ENCODE measurements at places on chromosomes 2 and 18.

DNA sequence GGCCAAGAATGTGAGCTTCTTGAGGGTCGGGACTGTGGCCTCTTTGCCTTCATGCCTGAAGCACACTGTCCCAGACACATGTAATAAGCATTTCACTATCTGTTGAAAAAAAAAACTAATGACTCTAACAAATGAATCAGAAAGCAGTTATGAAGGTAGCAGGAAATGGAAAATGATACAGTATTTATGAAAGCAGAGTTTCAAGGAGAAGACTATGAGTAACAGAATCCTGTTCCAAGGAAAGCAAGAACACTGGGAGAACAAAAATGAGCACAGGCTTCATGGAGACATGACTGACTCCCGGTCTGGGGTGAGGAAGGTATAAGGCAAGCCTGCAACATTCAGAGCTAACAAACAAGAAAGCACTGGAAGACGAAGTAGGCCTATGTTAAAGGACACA, 190.8 kb downstream of the RNF152 start:
- no peak for DNase-seq

GRCh38 chr2:209662021-209662420, 109.6 kb upstream of the UNC80 start:
- DNase-seq, result no peak

DNA sequence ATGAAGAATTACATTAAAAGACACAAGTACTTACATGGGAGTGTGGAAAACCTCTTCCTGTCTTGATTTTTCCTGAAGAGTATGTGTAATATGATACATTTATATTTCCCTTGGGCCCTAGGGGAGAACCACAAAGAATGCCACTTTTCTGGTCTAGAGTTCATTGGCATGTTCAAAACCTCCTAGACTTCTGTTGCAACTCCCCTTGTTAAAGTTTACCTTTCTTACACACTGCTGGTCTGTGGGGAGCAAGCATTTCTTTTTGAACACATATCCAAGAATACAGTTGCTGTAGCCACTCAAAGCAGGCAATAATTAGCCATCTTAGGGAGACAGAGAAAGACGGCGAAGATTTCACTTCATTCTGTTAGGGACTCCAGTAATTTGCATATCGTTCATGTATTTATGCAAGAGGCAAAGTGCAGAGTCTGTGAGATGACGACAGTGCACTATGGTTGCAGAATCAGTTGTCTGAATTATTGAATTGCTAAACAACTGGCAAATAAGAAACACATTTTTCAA, 103.5 kb downstream of the NOL4 start:
- DNase-seq, result no peak

- DNase-seq, result no peak
These were observed 365.3 kb downstream of the TDRD15 start for GRCh38 chr2:21489080-21489479.

- no peak for DNase-seq
These were observed 11.5 kb upstream of the SNED1 start for GRCh38 chr2:240986787-240987411.

- DNase-seq, result no peak
These were observed 18.4 kb upstream of the MAL start for GRCh38 chr2:95007031-95007609.

DNA sequence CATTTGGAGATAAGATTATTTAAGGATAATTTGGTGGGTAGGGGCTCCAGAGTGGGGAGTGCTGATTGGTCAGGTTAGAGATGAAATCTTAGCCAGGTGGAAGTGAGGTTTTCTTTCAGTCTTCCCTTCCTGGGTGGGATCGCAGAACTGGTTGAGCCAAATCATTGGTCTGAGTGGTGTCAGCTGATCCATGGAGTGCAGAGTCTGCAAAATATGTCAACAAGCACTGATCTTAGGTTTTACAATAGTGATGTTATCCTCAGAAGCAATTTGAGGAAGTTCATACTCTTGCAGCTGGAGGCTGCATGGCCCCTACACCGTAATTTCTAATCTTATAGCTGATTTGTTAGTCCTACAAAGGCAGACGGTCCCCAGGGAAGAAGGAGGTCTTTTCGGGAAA, 1483.4 kb upstream of the ZEB2 start:
- DNase-seq, result no peak

- DNase-seq, result no peak
These were observed 243.5 kb upstream of the MYT1L start for GRCh38 chr2:2574401-2575180.

- DNase-seq, result no peak
These were observed 11.0 kb upstream of the VAPA start for GRCh38 chr18:9902832-9903231.

DNA sequence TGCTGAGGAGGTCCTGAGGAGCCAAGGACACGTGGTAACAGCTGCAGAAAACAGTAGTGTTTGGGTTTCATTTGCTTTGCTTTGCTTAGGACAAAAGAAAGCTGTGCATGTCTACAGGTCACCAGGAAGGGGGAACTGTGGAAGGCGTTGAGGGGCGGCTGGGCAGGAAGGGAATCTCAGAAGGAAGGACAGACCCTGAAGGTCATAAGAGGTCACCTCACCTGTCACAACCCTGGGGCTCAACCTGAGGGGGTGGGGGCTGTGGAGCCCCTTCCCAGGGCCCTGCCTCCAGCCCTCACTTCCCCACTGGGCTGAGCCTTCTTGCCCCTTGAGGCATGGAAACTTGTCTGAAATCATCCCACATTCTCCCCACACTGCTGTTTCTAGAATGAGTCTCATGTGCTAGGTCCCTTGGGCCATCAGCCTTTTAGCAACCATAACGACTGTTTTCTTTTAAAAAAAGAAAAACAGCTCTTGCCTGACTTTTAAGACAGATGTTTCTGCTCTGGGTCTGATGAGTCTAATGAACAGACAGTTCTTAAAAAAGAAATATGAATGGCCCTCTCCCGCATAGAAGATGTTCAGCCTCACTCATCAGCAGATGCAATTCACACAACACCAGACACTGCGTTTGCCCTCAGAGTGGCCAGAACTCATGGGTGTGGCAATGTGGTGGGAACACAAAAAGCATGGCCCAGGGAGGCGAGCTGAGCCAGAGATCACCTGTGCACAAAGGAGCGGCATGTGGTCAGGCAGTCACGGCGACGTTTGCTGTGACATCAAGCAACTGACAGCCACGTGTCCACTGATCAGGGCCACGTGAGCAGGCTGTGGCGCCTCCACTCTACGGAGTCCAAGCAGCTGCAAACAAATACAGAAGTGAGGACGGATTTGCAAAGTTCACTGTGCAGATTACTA, 84.0 kb downstream of the SEPTIN10 start:
- no peak for DNase-seq

- DNase-seq, result no peak
These were observed 26.5 kb downstream of the KIF1A start for GRCh38 chr2:240793313-240794177.

DNA sequence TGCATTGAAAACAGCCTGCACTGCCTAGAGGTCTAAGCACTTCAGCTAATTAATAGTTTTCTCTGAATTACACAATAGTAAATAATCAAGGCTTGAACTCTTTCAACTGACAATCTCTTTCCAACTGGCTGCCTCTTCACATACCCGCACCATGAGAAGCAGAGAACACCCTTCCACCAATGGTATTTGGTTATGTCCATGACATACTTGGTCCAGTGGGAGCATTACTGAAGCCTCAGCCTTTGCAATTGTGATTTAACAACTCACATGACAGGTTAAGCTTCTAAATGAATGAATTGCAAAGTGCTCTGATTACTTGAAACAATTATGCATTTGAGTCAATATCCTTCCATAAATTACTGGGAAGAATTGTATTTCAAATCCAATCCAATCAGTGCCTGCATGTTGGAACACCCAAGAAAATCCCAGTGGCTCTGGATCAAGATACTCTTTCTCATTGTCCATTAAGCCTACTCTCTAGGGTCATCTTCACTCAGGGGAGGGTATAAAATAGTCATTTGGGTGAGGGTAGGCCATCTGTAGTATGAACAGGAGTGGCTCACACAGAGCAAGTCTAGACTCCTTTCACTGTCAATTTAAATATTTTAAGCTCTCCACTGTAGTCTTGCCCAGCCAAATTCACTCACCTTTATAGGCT, 101.1 kb downstream of the HS1BP3 start:
- DNase-seq, result no peak

DNA sequence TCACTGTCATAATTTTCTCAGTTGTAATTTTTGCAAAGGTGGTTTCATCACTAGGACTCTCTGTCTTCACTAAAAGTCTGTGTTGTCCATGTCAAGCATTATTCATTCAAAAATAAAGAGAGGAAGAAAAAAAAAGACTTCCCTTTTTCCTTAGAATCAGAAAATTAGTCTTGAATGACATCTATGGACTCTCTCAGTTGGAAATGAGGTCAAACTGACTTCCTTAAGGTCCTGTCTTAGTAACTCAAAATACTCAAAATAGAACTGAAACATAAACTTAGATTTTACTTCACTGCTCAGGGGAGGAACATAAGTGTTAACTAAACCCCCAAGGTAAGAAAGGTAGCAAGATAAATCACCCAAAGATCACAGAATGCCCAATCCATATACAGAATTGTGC, 2.2 kb upstream of the ZNF407 start:
- DNase-seq, result no peak

GRCh38 chr2:64617631-64618151, 36.0 kb downstream of the SERTAD2 start:
- DNase-seq, result no peak

- no peak for DNase-seq
These were observed 29.1 kb downstream of the METTL8 start for GRCh38 chr2:171404719-171405118.

GRCh38 chr2:188788621-188789020, 185.6 kb upstream of the COL3A1 start:
- DNase-seq, result no peak

DNA sequence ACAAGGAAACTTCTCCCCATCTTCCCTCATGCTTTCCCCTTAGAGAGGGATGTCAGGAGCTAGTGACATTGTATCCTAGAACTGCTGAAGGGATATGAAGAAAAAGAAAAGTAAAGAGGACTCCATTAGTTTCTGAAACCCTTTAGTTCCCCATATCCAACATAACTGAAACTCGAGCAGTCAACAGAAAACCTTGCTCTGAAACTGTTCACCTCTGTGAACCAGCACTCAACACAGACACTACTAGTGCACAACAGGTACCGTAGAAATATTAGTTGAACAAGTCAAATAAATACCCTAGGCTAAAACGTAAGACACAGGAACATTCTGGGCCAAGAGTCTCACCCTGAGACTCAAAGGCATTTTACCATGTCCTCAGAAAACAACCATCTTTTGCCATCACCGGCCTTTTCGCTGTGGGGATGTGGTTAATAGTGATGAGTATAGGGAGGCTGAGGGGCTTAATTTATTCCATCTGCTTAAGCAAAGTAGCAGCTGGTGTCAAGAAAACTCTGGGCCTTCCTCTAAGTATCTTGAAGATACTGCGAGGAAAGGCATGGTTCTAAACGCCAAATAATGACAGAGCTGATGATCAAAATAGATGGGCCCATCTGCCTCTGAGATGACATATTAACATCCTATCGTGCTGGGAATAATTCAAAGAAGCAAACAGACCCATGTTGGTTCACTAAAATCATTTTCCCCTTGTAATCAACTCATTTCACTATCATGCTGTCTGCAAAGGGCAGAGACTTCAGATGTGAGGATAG, 156.8 kb downstream of the STK39 start:
- no peak for DNase-seq

- DNase-seq, result no peak
These were observed 407.1 kb upstream of the SLC14A2 start for GRCh38 chr18:45208164-45208563.

DNA sequence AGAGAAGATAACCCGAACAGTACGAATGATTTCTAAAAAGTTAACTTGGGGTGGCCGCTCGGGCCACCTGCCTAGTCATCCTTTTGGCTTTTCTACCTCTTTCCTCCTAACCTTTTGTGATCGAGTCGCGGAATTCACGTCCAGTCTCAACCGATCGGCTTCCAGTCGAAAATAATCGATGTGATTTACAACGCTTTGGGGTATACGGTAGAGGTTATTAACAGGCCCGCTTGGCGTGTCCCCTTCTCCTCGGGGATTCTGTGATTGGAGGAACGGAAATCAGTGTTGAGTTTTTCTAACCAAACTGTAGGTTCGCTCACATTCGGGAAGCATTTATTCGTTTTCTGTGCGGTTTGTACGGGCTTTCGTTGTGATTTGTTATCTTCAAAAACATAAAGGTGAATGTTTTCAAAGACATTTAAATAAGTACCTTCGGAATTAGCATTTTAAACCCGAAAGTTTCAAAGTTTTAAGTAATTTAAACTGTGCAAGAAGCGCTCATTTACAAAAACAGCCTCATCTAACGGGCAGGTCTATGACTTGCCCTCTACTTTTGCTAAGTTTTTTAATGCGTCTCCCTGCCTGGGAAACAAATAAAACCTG, 588 bp upstream of the FOXI3 start:
- DNase-seq, result peak; percentile 58

DNA sequence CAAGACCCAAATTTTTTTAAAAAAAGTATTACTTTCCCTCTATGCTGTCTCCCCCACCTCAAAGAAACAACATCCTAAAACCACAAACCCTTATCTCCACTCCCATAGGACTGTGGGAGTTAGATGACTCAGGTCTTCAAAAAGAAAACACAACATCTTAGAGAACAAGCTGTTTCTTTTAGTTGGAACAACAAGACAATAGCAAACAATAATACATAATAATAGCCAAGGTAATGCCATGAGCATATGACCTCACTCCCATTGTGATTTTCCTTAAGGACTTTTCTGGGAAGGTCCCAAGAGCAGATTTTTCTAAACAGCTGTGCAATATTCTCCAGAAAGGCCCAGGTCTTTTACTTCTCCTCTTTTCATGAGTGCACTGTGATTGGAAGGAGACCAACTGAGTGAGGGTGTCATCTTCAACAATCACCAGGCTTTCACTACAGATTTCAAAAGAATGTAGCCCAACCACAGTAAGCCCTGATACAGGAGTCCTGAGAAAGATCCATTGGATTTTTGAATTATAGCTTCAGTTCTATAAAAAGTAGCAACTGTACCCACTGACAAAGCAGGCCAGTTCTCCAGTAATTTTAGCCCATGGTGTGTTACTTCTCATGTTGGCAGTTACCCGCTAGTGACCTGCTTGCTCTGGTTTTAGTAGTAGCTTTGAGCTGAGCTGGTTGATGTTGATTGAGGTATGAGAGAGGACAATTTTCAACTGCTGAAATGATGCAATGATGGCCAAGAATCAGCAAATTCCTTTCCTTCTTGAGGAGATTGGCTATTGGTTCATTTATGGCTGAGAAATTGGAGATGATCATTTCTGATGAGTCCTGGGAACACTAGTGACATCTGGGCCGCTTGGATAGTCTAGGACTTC, 144.5 kb upstream of the TCF4 start:
- no peak for DNase-seq

DNA sequence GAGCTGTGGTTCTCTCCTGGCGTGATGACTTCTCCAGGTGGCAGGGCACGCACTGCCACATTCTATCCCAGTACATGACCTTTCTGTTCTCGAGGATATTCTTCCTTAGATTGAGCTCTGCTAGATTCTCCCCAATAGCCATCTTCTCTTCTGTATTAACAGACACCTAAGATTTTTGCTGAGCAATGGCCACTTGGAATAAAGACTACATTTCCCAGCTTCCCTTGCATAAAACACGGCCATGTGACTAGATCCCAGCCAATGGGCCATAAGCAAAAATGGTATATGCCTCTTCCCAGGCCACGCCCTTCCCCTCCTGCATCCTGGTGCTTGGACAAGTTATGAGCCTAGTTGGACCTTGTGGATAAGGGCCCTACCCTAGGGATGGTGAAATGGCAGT, 82.1 kb downstream of the EIF2AK3 start:
- peak; percentile 85 for DNase-seq

- DNase-seq, result no peak
These were observed 124.7 kb downstream of the MREG start for GRCh38 chr2:215888680-215889079.

GRCh38 chr18:77059294-77059916, 73.2 kb downstream of the MBP start:
- peak; percentile 82 for DNase-seq

Data from GM23338 (cell line).